ENCODE measurements at places on chromosomes 5 and 9. TPM values are rescaled to one million over a fixed set of nuclear protein-coding genes. Genes with fewer than 3 reads are reported as not detected.

Gene PCDH12
- 3.4 TPM for total RNA-seq

Gene C7
- 4.4 TPM for total RNA-seq

Gene PDCD1LG2
- total RNA-seq = 0.25 TPM

Gene N4BP3
- total RNA-seq = 7.4 TPM

Gene SLC30A5
- total RNA-seq = 37.1 TPM

Gene FUBP3
- 34.2 TPM for total RNA-seq

Gene BNC2
- 1.7 TPM for total RNA-seq

Gene FLT4
- 2.0 TPM for total RNA-seq

Gene NUTM2G
- not detected for total RNA-seq

Gene CARD9
- total RNA-seq = under 0.01 TPM

Gene GBA2
- total RNA-seq = 47.9 TPM

Gene CA9
- total RNA-seq = 0.98 TPM

Gene TMED7
- total RNA-seq = 72.3 TPM

Gene CTSV
- total RNA-seq = 0.74 TPM

Gene CNTNAP3B
- 17.7 TPM for total RNA-seq

Gene STPG3
- not detected for total RNA-seq

Gene SLC6A3
- not detected for total RNA-seq

Gene MCIDAS
- not detected for total RNA-seq

Gene SHISAL2B
- 0.49 TPM for total RNA-seq

Gene CCDC180
- 10.3 TPM for total RNA-seq

Gene TMEM174
- total RNA-seq = not detected

Gene PCDHA1
- 6.6 TPM for total RNA-seq

Gene TBC1D13
- total RNA-seq = 10.1 TPM

Gene AHRR
- 2.0 TPM for total RNA-seq

Gene PCDHB16
- total RNA-seq = 6.4 TPM

Gene SLC34A1
- total RNA-seq = not detected

Gene PCDHGA7
- total RNA-seq = 8.1 TPM

Gene PCA3
- 0.49 TPM for total RNA-seq

Gene DRD1
- total RNA-seq = 4.7 TPM

Gene LVRN
- total RNA-seq = 1.5 TPM

Gene GLRA1
- total RNA-seq = not detected

Gene INSL4
- total RNA-seq = not detected

Gene LCN12
- total RNA-seq = 0.74 TPM

Gene PSAT1
- total RNA-seq = 41.6 TPM

Gene HRH2
- total RNA-seq = 3.0 TPM

Gene SLIT3
- total RNA-seq = 3.0 TPM

Gene ESM1
- total RNA-seq = 0.49 TPM

Gene MARCHF6
- total RNA-seq = 270 TPM

Gene MOB3B
- 7.6 TPM for total RNA-seq

Gene PCDHGB1
- total RNA-seq = 6.9 TPM

Gene GPR151
- total RNA-seq = 0.25 TPM

Gene SGCD
- 3.0 TPM for total RNA-seq

Gene LSM11
- total RNA-seq = 53.6 TPM

Gene TICAM2
- total RNA-seq = 0.49 TPM

Gene KIF4B
- 0.25 TPM for total RNA-seq

Measured in temporal lobe (tissue), 4 donors.